ENCODE measurements at places on chromosomes 1 and 21. TPM values are rescaled to one million over a fixed set of nuclear protein-coding genes. Genes with fewer than 3 reads are reported as not detected.

- no peak for DNase-seq
Measured at GRCh38 chr1:242826701-242827336, 302.3 kb upstream of the PLD5 start.

DNA sequence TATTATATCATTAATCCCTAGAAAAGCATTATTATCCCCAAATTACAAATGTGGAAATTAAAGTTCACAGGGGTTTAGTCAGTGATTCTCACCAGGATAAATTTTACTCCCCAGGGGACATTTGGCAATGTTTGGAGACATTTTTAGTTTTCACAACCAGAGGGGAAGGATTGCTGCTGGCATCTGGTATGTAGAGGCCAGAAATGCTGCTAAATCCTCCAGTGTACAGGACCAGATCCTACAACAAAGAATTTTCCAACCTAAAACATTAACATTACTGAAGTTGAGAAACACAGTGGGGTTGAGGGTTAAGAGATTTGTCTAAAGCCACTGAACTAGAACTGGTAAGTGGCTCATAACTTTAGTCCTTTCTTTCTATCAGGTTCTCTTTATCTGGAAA, 162.0 kb upstream of the SYT6 start:
- no peak for DNase-seq

- no peak for DNase-seq
Measured at GRCh38 chr1:243959998-243960397, 91.1 kb upstream of the ZBTB18 start.

GRCh38 chr1:225972344-225973152, 26.6 kb downstream of the SDE2 start:
- no peak for DNase-seq

DNA sequence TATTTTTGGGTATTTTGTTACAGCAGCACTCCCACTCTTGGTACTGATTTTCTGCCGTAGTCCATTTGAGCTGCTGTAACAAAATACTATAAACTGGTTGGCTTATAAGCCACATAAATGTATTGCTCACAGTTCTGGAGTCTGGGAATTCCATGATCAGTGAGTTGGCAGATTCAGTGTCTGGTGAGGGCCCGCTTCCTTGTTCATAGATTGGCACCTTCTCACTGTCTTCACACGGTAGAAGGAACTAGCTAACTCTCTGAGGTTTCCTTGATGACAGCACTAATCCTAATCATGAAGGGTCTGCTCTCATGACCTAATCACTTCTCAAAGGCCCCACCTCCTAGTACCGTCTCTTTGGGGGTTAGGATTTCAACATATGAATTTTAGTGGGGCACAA, 85.2 kb downstream of the HHAT start:
- DNase-seq = no peak

The KCNN3 gene
- total RNA-seq = 0.40 TPM

The NPHS2 gene
- total RNA-seq = not detected

The ROR1 gene
- 11.0 TPM for total RNA-seq
